ENCODE measurements at places on chromosomes 12 and 14.

DNA sequence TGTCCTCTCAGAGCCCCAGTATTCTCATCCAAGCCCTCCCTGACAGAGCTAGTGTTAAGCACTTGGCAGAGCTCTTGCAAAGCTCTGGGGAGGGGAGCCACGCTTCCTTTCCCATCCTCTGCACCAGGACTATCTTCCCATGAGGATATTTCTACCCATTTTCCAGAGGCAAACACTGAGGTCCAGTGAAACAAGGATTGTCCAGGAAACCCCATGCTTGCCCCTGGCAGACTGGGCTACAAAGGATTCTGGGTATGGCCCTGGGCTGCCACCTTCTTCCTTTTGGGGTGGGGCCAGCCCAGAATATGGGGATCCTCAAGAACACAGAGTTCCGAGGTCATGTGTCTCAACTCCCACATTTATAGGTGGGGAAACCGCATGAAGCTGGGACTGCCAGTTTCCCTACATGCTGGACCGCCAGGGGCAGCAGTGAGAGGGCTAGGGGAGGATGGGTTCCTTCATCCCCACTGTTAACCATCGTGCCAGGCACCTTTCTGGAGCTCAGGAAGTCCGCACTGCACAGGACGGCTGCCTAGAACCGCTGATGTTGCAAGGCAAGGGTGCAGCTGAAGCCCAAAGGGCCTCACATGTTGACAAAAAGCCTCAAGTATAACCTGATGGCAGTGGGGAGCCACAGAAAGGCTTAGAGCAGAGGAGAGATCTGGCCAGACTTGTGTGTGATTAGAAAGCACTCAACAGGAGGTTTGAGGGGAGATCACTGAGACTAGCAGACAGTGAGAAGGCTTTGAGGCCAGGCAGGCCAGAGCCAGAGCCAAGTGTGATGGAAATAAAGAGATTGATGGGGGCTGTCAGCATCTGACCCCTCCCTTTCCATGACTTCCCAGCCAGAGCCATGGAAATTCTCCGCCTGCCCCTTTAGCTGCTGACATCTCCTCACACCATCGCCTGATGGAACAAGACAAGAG, 5.5 kb upstream of the CCDC85C start:
- no peak for DNase-seq

GRCh38 chr12:32680787-32681186, 1.7 kb downstream of the DNM1L start:
- DNase-seq, result no peak

- no peak for DNase-seq
Measured at GRCh38 chr12:93214523-93215289, 163.0 kb upstream of the NUDT4 start.

DNA sequence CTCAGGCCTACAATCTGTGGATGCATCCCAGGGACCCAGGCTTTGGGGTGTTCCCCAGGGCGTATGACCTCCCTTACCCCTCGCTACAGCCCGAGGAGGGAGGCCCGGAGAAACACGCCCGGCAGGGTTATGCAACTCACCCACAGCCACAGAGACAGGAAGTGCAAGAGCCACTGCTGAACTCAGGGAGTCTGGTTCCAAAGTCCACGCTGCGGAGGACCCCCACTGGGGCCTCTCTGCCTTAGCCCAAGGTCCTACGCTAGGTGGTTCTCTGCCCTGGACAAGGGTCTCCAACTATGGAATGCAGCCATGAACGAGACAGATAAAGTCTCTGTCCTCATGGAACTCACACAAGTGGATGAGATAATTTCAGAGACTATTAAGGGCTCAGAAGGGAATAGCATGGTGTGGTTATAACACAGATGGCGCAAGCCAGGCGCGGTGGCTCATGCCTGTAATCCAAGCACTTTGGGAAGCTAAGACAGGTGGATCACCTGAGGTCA, 11.3 kb downstream of the SCARB1 start:
- DNase-seq, result no peak

GRCh38 chr14:99187858-99188257, 84.1 kb downstream of the BCL11B start:
- DNase-seq, result no peak

- no peak for DNase-seq
Measured at GRCh38 chr14:96098309-96098998, 59.3 kb downstream of the C14orf132 start.

- DNase-seq, result no peak
Measured at GRCh38 chr12:75917715-75918114, 113.9 kb downstream of the PHLDA1 start.

DNA sequence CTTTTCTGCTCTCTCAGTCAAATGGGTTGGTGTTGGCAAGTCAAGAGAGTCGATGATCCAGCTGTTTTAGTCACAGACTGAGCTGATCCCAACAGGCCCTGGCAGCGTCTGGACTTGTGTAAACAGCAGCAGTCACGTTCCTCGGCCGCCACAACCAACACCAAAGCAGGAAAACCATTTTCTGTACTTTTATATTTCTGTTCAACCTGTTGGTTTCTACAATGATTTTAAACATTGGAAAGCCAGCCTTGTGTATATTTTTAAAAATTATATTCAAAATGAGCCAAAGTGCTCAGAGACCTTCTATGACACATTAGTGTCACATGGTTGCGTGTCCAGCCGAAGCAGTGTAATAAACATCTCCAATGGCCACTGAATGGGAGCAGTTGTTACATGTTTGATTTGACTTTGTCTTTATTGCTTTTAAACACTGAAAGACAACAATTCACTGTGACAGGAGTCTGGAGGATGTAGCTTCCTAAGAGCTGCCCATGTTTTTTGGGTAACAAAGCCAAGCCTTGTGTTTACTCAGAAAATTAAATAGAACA, 5.9 kb upstream of the SIVA1 start:
- no peak for DNase-seq

DNA sequence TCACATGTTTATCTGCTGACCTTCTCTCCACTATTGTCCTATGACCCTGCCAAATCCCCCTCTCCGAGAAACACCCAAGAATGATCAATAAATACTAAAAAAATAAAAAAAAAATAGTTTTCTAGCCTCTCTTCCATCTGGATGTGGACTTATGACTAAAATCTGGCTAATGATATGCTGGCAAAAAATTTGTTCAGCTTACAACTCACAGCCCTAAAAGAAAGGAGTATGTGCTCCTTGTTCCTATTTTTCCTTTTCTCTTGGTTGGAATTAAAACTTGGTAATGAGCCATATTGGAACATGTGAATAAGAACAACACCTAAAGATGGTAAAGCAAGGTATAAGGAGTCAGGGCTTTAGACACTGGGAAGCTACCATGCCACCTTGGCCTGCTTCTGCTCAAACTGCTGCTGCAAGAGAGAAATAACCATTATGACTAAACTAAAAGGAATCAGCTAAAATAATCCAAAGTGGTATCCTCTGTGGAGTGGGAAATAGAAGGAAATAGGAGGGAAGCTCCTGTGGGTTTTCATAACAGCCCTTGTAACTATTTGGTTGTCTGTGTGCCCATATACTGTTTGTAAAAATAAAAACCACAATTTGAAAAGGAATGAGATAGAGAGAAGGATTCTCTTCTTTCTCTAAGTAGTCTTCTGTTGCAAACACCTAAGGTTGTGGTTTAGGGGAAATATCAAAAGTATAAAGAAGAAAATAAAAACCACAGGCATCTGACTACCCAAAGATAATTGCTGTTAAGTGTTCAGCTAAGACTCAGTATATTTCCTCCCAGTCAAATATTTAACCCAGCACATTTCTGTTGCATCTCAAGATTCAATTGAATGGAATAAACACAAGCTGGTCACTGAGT, 53.8 kb downstream of the SDR9C7 start:
- DNase-seq, result no peak

GRCh38 chr14:40623643-40624042, 983.0 kb upstream of the LRFN5 start:
- DNase-seq, result no peak

- no peak for DNase-seq
Measured at GRCh38 chr14:34229140-34229539, 232.9 kb downstream of the SPTSSA start.

DNA sequence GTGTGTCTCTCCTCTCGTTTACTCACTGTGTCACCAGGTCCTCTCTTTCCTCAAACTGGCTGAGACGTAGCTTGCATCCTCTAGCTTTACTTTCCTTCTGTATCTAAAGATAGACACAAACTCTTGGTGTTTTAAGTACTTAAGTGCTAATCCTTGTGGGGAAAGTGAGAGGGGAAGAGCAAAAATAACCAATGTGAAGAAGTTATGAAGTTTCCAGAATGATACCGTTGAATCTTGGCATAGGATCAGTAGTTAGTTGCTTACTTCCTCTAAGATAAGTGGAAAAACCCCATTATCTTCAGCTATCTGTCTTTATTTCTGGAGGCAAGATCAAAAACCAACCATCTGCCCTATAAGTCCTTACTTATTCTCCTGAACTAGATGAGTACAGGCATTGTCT, 10.6 kb downstream of the FAR2 start:
- no peak for DNase-seq

DNA sequence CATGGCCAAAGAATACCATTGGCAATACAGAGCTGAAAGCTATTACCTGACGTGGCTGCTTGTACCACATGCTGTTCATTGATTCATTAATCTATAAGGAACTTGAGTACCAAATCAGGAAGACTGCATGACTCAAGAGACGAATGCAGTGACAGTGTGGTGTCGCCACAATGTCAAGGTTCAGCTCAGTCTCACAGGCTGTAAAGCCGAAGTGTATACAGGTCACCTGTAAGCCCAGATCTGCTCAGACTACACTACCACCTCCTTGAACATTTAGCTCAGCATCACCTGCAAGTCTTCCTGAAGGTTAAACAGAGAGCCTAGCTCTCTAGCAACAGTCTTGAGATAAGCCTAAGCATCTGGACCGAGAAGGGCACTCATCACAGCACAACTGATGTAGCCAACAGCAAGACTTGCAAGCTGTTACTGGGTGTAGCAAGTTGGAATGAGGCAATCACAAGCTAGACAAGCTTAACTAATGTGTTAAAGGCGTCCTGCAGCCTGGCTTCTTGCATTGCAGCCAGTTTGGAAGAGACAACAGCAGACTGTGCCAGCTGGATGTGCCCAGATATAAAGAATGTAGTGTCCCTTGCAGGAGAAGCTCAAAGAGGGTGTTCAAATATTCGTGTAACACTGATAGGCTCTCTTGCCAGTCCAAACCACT, 21.0 kb downstream of the TMTC1 start:
- no peak for DNase-seq

- DNase-seq, result no peak
Measured at GRCh38 chr14:57485635-57486034, 8.0 kb downstream of the CCDC198 start.

DNA sequence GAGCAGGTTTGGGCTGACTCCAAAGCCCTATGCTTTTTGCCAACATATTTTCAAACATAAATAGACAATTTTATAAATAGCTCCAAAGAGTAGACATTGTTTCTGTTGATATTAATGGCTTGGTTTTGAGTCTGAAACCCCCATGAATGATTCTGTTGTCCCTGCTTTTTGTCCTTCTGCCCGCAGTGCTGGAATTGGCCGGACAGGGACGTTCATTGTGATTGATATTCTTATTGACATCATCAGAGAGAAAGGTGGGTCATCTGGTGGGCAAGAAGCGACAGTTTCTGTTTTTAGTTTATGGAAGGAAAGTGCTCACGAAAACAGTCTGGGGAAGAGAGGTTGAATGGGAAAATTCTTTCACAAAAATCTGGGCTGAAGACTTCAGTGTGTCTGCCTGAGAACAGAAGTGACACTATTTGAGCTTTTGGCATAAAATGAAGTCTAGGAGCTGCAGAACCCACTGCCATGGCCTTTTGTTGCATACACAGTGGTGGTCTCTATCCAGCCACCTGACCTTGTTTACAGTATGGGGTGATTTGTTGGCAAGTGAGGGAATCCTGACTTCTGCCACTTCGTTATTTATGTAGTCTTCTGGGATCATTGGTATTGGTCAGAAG, 69.6 kb downstream of the PTPN11 start:
- DNase-seq, result no peak

- DNase-seq, result no peak
Measured at GRCh38 chr14:23361320-23361719, 3.7 kb downstream of the EFS start.

DNA sequence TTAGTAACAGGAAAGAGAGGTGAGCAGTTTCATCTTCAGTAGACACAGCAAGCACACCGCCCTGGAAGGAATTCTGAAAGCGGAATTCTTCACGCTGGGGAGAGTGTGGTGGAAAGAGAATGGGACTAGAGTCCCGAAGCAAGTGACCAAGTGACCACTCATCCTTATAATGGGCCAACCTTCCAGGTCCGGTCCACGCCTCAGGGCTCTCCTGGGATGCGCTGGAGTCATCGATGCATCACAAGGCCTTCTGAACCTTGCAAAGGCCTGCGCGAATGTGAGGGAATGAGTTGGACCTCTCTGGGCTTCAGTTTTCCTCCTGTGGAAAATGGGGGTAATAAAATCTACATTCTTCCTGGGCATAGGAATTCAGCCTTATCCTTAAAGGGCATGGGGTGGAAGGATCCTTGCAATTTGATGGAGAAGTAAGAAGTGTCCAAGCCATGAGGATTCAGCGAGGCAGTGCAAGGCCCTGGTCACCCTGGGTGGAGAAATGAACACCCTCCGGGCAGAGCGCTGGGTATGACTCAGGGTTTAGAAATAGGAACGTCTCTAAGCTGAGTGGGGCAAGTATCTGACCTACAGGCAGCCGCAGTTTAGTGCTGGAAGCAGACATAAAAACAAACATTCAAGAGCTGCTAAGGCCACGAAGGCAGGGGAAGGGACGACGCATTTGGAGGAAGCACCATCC, 97.7 kb downstream of the SETD3 start:
- no peak for DNase-seq

DNA sequence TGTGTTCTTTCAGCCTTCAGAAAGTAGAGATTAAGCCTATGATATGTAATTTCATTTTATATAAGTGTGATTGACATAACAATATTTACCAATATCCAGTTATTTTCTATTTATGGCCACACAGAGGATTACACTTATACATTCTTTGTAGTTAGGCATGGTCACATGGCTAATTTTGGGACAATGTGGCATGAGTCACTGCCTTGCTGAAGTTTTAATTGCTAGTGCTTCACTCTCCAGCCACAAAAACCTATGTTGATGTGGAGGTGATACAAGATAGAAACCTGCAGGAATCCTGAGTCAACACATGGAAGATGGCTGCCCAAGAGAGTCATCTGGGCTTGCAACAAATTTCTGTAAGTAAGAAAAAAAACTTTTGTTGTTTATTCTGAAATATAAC, 17.0 kb downstream of the CLEC14A start:
- DNase-seq, result no peak

- no peak for DNase-seq
Measured at GRCh38 chr12:10293151-10293550, 14.5 kb upstream of the KLRD1 start.

Data from right renal cortex interstitium (tissue), 3 donors.